ENCODE measurements at places on chromosomes 5 and 9.

DNA sequence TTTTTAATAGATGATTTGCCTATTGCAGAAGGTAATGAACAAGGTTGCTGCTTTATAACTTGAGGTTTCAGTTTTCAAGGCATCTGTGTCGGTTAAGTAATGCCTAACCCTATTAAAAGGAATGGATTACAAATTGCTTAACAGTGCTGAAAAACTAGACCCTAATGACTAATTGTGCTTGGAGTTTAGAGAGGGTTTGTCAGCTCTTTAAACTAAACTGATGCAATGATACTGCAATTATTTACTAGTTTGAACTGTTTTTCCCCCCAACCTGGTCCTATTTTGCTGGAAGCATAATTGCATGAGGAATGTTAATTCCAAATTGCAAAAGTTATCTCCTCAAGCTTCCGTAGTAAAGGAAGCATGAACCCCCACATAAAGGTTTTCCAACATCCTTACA is 39.3 kb upstream of the TLX3 start:
- no peak for DNase-seq

DNA sequence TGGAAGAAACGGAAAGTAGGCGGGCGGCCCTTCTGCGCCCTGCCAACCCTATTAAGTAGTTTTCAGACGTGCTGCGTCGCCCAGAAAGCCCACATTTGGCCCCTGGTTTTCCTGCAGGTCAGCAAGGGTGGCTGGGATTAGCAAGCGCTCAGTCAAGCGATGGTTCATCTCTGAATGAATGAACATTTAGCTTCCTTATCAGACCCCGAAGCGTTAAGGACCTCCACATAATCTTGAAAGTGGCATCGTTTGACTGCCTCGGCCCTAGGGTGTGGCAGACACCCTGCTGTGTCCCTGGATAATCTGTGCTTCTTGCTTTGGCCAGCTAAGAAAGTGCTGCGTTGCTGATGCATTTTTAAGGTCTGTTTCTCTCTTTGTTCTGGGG is 684 bp downstream of the TOR1B start:
- DNase-seq, result no peak

DNA sequence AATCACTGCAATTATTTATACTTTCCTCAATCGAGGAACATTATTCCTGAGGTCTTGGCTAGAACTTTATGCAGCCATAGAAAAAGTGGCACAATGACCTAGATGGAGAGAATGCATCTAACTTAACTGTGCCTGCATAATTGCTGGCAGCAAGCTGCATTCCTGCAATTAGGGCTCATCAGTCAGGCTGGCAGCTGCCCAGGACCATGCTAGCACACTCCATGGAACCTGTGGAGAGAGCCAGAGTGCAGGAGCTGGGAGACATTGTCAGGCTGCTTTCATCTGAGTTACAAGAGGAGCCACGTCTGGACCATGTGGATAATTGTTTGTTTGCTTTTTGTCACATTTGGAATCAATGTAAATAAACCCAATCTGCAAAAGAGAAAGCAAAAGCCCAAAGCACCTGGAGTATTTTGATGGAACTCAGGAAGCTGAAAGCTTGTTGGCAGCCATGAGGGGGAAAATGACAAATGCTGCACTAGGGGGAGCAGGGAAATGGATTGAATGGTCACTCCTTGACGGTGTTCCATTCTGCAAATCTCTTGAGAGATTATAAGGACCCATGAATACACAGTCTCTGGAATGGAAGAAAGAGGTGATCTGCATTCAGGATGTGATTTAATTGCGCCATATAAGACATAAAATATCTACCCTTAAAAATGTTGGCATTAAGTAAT is 839.9 kb downstream of the MAT2B start:
- no peak for DNase-seq

GRCh38 chr9:114806526-114806900 is 674 bp upstream of the TNFSF15 start:
- no peak for DNase-seq

GRCh38 chr5:54115735-54116403 is 194.5 kb downstream of the ARL15 start:
- no peak for DNase-seq

GRCh38 chr5:142829801-142830220 is 59.6 kb downstream of the ARHGAP26 start:
- no peak for DNase-seq

DNA sequence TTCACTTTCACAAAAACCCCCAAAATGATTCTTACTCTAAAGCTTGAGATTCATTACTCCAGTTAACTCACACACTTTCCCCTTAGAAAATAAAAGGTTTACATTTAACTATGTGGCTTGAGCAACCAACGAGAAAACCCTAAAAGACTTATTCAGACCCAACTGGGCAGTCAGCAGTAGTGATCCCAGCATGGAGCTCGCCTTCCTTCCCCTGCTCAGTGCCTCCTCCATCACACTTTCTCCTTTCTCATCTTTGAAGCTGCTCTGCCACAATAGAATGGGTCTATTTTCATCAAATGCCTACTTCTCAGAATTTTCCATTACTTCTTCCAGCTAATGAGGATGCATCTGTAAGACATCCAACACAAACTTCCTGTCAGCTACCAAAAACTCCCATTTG is 29.1 kb downstream of the RORB start:
- DNase-seq, result no peak

GRCh38 chr9:130768265-130768664 is 66.8 kb upstream of the ABL1 start:
- no peak for DNase-seq

DNA sequence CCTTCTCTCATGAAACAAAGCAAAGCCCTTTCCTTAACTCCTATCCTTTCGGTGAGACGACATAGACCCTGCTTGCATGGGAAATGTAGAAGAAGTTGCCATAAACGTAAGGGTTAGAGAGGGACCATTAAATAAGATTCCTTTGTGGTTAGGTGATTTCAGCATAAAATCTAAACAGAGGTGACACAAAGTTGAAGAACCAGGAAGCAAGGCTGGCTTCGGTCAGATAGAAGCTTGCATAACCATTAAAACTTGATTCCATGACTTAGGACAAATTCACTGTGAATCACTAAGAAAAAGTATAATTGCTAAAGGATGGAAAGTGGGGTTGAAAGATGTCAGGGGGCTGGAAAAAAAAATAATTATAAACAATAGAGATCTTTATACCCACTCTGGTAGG is 30.9 kb upstream of the ABLIM3 start:
- no peak for DNase-seq

DNA sequence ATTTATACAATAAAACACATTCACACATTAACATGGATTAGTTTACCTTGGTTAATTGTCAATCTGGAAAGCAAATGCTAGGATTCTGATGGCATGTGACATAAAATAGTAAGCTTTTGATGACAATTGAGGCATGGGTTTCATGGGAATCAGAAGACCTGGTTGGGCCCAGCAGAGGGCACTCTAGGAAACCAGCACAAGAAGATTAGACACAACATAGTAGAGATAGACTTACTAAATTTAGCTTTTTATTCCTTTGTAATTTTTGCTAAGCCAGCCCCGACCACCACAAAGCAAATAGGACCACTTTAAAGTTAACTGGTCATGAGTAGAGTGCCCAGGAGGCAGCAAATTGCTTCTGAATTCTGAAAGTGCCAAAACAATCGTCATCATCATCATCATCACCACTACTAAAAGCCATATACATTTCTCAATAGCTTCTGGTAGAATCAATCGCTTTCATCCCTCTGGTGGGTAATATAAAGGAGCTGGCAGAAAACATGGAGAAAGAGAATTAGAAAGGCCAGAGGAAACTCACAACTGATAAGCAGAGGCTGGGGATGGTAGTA is 163.2 kb downstream of the ARRDC3 start:
- no peak for DNase-seq

DNA sequence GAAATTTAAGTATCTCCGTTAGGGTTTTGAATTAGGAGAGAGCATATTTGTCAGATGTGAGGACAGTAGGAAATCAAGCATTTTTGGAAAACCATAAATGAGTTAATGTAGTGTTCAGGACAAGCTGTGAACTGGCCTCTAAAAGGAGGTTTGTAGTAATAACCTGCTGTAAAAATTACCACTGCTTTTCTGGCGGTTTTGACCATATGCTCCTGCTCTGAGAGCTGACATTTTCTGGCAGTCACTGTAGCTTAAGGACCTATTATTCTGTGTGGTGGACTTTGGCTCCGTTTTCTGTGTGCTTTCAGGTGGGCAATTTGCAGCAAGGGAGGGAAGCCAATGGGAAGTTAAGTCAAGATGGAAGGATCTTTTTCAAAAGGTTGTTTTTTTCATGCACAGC is 111.1 kb downstream of the SGCD start:
- no peak for DNase-seq

DNA sequence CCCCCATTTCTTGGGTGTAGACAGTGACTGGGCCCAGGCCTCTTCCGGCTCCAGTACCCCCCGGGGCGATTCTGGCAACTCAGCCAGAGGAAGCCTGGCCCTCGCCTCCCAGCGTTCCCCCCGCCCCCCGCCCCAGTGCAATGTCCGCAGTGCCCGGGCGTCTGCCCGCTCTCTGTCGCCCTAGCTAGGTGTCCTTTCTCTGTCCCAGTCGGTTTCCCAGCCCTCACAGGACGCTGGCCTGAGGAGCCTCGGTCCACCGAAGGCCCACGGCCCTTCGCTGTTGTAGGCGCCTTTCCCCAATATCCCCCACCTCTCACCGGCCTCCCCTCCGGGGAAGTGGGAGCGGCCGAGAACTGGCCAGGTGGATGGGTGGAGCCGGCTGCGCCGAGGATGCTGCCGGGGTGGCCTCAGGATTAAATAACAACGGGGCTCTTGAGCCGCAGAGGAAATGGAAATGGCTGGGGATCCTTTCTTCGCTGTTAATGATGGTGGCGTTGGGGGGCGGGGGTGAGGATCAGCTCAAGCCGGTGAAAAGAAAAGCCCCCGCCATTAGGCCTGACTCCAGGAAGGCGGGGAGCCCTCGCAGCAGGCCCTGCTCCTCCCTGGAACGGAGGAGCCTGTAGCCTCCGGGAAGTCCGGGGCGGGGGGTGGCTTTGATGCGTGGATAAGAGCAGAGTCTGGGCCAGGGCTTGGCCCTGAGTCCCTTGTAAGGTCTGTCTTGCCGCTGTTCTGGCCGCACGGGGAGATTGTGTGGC is 1.1 kb upstream of the SPRY4 start:
- no peak for DNase-seq

DNA sequence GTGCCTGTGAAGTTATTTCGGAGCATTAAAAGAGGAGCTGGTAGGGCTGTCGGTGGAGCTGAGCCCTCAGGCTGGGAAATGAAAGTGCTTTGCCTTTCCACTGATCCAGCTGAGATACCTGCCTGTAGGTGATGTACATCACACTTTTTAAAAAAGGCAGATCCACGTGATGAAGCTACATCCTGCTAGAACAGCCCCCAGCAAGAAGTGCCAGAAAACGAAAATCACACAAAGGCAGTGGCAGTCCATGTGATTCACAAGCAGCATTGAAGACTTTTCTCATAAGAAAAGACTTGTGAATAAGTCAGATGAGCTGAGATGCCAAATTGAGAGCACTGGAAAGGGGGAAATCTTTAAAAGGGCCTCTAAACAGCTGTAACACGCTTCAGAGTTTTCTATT is 765.1 kb downstream of the PTPRD start:
- no peak for DNase-seq

DNA sequence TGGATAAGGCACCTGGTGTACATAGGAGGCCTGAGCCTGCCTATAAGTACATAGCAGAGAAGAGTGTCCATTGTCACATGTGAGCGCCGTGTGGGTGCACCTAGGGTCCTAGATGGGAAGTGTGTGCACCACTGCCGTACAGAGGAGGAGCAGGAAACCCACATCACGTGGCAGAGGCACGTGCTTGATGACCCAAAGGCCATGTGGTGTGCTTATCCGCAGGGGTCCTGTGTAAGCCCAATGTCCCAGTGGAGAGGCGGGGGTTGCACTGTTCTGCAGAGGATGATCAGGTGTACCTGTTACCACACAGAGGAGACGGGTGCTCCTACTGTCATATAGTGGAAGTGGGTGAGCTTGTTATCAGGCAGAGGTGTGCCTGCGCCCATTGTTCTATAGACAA is 354.1 kb upstream of the IRX2 start:
- no peak for DNase-seq

GRCh38 chr9:75797085-75797580 is 93.3 kb upstream of the PCSK5 start:
- no peak for DNase-seq

DNA sequence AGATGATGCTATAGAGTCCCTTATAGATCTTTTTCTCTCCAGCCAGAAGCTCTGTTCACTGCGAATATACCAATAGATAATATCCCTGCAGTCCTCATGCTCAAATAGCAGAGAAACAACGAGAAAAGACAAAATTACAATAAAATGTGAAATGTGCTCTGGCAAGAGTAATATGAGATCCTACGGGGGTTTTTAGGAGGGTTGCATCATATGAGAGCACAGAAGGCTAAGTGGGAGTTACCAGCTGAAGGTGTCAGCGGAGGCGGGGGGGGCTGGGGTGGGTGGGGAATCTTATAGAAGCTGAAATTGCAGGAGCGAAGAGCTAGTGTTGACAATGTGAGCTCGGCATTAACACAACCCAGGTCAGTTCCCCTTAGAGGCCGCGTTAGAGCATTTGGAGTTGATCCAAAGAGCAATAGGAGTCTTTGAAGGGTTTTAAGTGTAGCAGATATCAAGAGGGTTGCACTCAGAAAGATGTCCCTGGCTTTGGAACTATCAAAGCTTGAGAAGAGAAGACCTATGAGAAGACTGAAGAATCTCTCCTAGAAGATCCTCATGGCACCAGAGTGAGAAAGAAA is 109.7 kb downstream of the BASP1 start:
- DNase-seq, result no peak

- no peak for DNase-seq
Observed at GRCh38 chr9:91896097-91896496, 53.9 kb downstream of the ROR2 start.

GRCh38 chr9:7273575-7273974 is 515.8 kb downstream of the KDM4C start:
- no peak for DNase-seq

DNA sequence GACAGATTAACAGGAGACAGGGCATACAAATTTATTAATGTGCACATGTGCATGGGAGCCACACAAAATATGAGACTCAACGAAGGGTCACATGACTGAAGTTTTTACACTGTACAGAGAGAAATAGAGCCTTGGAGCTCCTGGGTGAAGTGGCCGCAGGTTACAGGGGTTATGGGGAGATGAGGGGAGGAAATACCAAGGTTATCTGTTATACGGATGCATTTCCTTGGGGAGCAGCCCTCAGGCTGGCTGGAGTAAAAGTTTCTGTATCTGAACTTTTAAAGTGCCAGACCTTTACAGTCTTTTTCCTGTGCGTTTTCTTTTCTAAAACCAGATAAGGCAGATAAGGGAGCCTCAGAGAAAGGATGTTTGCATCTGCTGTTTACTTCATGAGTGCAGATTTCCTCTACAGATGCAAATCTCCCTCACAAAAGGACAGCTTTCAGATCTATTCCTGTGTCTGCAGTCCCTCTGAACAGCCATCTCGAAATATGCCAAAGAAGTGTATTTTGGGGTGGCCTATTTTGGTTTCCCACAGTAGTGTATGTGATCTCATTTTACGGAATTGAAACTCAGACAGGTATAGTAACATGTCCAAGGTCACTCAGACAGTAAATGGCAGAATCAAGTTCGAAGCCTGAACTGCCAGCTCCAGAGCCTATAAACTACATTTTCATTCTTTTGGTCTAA is 139.3 kb upstream of the FBXL17 start:
- DNase-seq, result no peak

GRCh38 chr9:129604056-129604765 is 16.7 kb downstream of the C9orf50 start:
- no peak for DNase-seq

GRCh38 chr5:168364151-168364661 is 72.8 kb downstream of the WWC1 start:
- DNase-seq, result no peak

Data from stimulated activated CD8-positive, alpha-beta memory T cell treated with anti-CD3 and anti-CD28 coated beads, Interleukin-4, amount 100 ng/mL, for 1 hour (primary cell).